ENCODE measurements at places on chromosomes 5 and 9.

- DNase-seq = no peak
Measured at GRCh38 chr9:96056226-96056625, 180.7 kb downstream of the ERCC6L2 start.

GRCh38 chr5:120464627-120465435 lies 731 bp downstream of the PRR16 start:
- peak; percentile 21 for DNase-seq

DNA sequence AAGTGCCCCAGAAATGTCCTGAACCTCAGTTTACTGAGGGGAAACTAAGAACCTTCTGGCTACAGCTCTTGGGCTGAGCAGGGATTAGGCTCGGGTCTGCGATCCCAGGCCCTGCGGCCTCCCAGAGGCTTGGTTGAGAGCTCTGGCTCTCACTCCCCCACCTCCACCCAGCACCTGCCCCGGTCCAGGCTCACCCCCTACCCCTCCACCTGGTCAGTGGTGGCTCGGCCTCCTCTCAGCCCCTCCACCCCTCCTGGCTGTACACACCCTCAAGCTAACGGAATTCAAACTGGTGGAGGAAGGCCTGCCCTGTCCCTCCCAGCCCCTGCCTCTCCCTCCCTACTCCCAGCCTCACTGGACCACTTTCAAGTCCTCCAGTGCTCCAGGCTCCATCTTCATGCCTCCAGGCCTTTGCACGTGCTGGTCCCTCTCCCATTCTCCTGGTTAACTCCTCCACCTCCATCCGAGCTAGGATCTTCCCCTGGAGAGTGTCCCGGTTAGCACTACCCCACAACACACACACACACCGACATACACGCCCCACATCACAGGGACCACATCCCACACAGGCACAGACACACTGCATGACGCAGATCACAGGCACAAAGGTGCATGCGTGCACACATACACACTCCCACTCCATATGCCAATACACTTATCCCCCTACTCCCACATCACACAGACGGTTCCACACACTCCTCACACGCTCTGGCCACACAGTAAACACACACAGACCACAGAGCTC lies 130.9 kb downstream of the C9orf50 start:
- no peak for DNase-seq

DNA sequence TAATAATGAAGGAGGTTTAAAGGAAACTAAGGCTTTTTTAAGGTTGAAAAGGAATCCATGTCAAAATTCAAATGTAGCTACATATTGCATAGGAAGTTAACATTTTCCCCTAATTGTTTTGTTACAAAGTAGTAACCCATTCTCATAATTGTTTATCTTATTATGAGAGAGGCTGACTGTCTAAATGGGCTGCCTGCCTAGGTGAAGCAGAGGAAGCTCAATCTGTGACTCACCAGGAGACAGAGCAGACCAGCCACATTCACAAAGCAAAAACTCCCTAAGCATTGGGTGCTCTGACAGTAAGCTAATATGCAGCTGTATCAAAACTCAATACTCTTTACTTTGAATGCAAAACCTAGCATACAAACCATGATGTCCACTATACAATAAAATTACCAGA lies 208.5 kb downstream of the ROR2 start:
- DNase-seq = peak; percentile 40

- DNase-seq = no peak
Measured at GRCh38 chr5:139150367-139150999, 47.7 kb downstream of the SIL1 start.

DNA sequence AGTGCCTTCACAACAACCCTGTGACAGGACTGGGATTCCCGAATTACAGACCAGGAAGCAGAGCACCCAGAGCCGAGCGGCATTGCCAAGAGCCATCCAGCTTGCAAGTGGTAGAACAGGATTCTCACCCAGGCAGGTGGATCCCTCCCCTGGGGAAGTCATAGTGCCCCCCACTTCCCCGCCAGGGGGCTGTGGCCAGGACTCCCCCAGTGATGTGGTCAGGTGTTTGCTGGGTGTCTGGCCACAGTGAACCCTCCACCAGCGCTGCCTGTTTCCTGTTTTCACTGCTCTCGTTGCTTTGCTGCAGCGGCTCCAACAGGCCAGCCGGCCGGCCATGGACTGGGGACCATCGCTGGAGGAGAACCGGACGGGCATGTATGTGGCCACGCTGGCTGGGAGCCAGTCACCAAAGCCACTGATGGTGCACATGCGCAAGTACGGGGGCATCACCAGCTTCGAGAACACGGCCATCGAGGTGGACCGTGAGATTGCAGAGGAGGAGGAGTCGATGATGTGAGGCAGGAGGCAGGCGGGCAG lies 19.3 kb downstream of the SLC6A7 start:
- no peak for DNase-seq

GRCh38 chr5:175479125-175479881 lies 943 bp downstream of the SFXN1 start:
- DNase-seq = peak; percentile 38

GRCh38 chr9:34037626-34038025 lies 11.1 kb downstream of the UBAP2 start:
- DNase-seq = no peak

- DNase-seq = no peak
Measured at GRCh38 chr9:95077766-95078370, 239.6 kb downstream of the FANCC start.

- no peak for DNase-seq
Measured at GRCh38 chr5:68662804-68663307, 431.0 kb upstream of the SLC30A5 start.

DNA sequence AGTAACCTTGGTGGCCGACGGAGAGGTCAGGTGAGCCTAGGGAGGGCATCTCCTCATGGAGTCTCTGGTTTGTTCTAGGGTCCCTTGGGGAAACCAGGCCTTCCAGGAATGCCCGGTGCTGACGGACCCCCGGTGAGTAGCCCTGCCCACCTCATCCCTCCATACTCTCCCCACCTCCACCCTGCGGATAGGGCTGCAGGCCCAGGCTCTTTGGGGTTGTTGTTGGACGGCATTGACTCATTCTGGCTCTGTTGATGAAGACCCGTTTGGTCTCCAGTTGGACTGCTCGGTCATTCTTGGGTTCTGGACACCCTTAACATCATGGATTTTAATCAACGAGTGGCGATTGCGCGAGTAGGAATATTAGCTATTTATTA lies 112.3 kb upstream of the FCN2 start:
- no peak for DNase-seq

- DNase-seq = no peak
Measured at GRCh38 chr9:136771907-136772415, 7.6 kb upstream of the LCN15 start.

GRCh38 chr5:124979251-124979650 lies 232.8 kb upstream of the ZNF608 start:
- DNase-seq = no peak

DNA sequence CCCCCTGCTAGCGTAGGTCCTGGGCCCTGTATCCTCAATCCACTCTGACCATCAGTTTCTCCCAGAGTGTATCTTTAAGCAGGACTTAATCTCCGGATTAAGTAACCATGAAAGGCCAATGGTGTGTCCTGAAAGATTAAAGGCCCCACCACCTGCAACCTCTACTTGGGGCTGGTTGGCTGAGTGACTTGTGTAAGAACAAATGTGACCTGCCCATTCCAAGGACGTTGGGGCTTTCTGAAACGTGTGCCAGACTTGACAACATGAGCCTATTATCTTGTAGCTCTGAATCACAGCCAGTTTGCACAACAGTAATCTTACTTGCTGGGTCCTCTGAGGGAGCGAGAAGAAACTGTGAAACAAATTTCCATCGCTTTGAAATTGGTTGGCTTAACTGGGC lies 3.1 kb upstream of the PRELID2 start:
- DNase-seq = peak; percentile 82

DNA sequence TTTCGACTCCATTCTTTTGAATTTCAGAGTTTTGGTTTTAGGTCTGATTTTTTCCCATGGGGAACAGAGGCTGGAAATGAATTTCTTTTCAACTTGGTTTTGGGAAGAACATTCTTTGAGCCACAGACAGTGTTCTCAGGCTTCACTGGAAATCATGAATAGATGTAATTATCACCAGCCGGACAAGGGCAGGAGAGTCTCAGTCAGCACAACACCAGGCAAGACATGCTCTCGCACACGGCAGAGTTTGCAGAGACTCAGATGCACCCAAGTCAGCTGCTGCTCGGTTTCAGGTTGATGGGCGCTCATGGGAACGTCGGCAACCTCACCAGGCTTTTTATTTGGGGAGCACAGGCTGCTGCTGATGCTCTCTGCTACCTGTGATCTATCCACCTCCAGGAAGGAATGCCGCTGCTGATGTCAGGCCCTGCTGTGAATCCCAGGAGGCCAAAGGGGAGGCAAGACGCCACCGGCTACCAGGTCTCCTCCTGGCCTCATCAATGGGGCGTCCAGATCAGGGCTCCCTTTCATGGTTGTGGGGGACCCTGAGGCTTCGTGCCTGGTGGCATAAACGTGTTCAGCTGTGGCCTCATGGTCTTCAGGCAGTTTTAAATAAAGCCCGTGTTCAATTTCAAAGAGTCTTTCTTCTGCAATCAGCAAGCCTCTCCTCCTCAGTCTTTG lies 332.3 kb upstream of the IRX4 start:
- no peak for DNase-seq

- no peak for DNase-seq
Measured at GRCh38 chr5:57531333-57531732, 48.7 kb upstream of the ACTBL2 start.

- no peak for DNase-seq
Measured at GRCh38 chr5:111068213-111068612, 3.3 kb upstream of the TSLP start.

- no peak for DNase-seq
Measured at GRCh38 chr5:94841598-94842322, 223.3 kb downstream of the SLF1 start.

GRCh38 chr9:118059484-118060278 lies 355.5 kb downstream of the TLR4 start:
- DNase-seq = no peak

- DNase-seq = peak; percentile 81
Measured at GRCh38 chr5:141508798-141509611, 20.1 kb downstream of the PCDHGC5 start.

DNA sequence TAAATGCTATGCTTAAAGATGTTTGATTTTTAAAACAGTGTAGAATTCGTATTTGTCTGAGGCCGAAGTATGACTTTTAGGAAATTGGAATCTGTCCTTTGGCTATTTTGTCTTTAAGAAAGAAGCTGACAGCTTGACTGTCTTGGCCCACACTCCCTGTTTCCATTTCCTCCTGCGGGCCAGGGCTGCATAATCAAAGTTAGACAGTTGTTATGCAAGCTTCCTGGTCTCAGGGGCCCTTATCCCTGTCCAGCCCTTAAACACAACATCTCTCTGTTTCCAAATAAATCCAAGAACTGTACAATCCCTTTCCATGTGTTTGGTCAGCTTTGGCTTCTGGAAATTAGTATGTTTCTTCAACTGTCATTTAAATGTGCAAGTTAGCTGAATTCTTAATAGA lies 54.6 kb upstream of the ECM2 start:
- no peak for DNase-seq

DNA sequence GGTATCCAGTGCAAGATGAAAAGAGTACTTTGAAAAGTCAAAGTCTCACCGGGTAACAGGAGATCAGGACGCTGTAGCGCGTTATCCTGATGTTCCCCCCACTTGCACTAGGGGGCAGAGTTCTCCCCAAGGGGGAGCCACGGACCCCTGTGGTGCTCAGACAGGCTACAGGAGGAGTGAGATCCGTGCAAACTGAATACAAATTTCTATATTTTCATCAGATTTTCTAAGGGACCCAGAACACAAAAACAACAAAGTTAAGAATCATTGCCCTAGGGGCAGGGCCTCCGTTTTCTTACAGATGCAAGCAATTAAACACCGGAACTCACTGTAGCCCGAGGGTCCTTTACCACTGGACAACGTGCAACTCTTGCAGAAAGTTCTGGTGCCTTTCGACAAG lies 2.0 kb downstream of the MYO10 start:
- DNase-seq = peak; percentile 43

DNA sequence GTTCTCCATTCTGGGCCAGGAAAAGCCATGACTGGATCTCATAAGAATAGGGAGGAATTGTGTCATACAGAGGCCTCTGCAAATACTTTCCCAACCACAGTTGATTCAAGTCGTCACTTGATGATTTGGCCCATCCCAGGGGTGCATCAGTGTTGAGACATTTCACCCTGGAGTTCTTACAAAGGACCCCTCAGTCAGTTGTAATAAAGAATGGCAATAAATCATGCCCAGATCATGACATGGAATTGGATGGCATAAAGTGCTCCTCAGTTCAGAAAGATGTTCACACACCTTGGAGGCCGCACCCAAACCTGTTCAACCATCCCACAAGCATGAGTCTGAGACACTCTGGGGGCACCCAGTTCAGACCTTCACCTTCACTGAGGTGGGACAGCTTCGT lies 168.1 kb downstream of the NR3C1 start:
- DNase-seq = no peak

- DNase-seq = no peak
Measured at GRCh38 chr9:131545786-131546335, 538 bp downstream of the PRRT1B start.

- DNase-seq = peak; percentile 53
Measured at GRCh38 chr9:136059321-136059791, 35.7 kb downstream of the NACC2 start.

DNA sequence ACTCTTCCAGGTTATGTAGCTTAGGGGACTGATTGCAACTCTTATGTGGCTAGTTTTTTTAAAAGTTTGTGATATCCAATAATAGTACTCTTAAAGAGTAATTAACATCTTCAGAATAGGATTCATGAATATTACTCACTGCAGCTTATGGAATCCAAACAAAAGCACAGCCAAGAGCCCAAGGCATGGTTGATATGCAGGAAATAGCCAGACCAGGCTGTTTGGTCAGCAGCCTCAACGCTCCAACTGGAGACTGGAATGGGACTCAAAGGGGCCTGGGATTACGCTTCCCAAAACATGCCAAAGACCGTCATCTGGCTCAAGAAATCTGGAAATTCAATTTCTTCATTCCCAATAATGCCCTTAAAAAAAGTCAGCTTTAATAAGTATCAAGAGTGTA lies 268.6 kb downstream of the SEC61B start:
- no peak for DNase-seq

DNA sequence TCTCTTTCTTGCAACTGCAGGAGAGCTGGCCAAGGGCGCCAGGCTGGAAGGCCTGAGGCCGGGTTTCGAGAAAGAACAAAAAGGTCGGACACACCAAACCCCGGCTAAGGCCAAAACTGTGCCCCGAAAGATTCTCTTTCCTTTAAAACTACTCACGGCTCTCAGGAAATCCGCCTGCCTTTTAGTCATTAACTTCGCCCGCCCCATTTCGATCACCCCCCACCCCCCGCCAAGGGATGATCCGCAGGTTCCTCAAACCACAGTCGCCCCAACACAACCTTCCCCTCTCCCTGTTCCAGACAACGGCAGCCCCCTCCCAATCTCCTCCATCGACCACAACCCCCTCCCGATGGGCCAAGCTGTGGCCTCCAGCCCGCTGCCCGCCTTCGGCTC lies 536 bp downstream of the FEM1C start:
- DNase-seq = no peak

All from adrenal gland (tissue), 19 donors.